GOT3 (cell line): ENCODE measurements at places on chromosomes 7 and 10.

- DNase-seq = no peak
These were observed 82.4 kb upstream of the NME8 start for GRCh38 chr7:37765872-37766525.

GRCh38 chr10:69781576-69781975 is 20.1 kb upstream of the COL13A1 start:
- no peak for DNase-seq

- no peak for DNase-seq
These were observed 210.0 kb downstream of the IMMP2L start for GRCh38 chr7:111352319-111352718.

- DNase-seq = no peak
These were observed 47.1 kb downstream of the NT5C2 start for GRCh38 chr10:103145860-103146466.

GRCh38 chr7:111855161-111855841 is 293.0 kb upstream of the IMMP2L start:
- DNase-seq = no peak

- no peak for DNase-seq
These were observed 2.3 kb downstream of the GRM8 start for GRCh38 chr7:127250312-127251035.

DNA sequence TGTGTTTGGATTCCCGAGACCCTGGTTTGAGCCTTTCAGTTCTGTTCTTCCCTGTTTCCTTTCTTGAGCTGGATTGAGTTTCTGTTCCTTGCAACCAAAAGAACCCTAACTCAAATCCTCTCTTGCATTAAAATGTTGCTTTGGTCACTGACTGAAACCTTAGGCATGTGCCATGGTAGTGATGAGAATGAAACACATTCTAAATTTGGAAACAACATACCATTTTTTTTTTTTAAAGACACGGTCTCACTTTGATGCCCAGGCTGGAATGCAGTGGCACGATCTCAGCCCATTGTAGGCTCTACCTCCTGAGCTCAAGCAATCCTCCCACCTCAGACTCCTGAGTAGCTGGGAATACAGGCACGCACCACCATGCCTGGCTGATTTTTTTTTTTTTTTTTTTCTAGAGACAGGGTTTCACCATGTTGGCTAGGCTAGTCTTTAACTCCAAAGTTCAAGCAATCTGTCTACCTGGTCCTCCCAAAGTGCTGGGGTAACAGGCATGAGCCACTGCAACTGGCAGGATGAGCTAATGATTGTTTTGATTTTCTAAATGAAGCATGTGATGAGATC is 8.4 kb downstream of the THAP5 start:
- DNase-seq = no peak

DNA sequence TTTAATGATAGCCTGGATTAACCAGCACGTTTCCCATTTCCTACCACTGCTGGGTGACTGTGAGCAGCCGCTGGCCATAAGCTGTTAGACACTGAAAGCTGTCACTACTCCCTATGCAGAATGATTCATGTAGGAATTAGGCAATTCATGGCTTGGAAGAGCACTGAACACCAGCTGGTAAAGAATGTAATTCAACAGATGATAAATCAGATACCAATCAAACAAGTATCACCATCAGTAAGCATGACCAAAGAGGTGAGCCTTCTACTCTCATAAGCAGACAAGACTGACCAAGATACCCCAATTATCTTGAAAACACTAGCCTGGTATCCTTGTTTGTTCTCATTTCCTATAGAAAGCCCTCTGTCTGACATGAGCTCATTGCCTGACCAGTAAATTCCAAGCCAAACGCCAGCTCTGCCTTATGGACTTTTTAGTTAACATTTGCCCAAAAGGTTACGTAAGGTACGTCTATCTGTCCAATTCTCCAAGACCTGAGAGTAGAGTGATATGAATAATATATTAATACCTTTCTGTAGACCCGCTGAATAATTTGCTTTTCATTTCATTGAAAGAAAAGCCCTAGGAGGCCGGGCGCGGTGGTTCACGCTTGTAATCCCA is 127.7 kb downstream of the ELMO1 start:
- no peak for DNase-seq

- DNase-seq = no peak
These were observed 356.4 kb upstream of the FOXK1 start for GRCh38 chr7:4325732-4326131.

GRCh38 chr7:108479751-108480150 is 23.5 kb upstream of the NRCAM start:
- no peak for DNase-seq

- DNase-seq = no peak
These were observed 207.7 kb upstream of the TEX47 start for GRCh38 chr7:89002981-89003956.

DNA sequence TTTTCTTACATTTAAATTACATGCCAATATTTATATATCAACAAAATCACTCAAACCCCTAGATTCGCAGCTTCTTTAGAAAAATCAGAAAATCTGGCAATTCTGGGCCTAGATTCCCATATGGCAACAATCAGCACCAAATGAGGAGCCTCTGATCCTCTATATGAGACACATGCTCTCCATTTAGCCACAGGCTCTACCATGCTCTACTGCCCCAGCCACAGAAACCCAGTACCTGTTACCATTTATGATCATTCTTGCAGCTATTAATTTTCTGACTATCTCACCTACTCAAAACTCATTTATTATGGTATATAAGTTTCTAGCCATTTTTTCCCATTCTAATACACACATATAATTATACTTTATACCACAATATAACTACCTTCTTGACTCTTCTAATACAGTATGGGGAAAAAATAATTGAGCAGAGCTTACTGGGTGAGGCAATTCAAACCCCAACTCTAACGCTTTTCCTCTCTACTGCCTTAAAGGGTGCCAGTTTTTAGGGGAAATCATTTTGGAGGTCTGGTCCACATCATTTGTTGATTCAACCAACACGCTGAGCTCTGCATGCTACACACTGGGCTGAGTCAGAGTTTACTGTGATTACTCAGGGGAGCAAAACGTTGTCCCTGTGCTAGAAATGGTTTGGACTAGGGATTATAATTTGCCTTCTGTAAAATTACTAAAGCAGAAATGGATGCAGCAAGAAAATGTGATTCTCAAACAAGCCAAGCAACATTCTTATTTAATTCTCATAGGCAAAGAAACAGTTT is 11.6 kb downstream of the PDLIM1 start:
- no peak for DNase-seq

DNA sequence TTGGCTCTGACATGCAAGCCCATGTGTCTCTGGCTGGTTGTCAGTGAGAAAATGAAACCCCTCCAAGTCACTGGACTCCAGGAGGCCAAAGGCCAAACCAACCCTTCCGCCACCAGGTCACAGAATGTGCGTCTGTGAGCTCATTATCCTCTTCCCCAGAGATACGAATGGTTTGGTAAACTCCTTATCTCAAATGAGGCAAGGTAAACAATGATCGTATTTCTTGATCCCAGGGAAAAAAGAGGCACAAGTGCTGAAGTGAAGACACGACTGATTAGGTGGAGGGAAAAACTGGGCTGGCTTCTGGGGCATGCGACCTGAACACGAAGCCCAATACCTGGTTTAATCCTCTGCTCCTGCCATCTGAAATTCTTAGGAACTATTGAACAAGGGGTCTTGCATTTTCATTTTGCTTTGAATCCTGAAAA is 70.6 kb upstream of the ARID5B start:
- DNase-seq = no peak

DNA sequence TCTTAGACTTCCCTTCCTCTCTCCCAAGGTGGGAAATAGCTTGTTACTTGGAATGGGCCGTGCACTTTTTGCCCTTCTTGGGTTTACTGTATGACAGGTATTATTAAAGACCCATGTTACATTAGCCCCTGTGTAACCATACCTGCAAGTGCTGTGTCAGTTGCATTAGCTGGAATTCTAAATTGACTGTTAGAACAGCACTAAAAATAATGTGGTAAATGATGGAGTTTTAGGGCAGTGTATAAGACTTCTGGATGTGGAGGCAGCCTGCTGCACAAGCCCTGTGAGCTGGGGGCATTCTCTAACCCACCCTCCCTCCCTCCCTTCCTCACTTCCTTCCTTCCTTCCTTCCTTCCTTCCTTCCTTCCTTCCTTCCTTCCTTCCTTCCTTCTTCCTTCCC is 52.7 kb downstream of the GALNT17 start:
- DNase-seq = no peak

DNA sequence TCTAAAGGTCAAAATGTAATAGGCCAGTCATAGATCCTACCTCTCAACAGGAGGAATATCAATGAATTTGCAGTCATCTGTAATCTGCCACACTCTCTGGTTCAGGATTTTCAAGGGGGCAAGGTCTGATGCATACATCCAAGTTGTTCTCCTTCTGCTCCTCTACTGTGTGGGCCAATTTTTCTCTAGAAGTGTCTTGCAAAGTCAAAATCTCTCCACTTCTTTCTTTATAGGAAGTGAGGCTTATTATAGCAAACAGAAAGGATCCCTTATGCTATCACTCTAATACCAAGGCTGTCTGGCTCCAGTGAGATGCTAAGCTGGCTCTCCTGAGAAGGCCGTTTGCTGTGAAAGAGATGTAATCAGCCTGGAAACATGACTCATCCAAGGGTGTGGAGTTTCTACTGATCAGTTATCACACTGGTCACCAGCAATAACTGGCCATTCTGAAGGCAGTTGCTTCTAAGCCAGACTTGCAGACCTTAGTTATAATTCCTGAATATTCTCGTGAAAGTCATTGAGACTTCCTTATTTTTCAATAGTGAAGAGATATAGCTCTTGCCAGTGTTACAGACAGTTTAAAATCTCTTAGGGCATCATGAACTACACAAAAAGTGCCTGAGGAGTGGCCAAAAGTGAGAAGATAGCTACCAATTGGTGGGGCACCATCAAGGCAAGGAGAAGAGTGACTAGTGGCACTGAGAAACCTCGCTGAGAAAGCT is 43.2 kb upstream of the LRGUK start:
- no peak for DNase-seq

GRCh38 chr7:4742051-4742573 is 33.3 kb upstream of the AP5Z1 start:
- DNase-seq = no peak

- DNase-seq = no peak
These were observed 44.0 kb downstream of the ADRB1 start for GRCh38 chr10:114087655-114088054.

DNA sequence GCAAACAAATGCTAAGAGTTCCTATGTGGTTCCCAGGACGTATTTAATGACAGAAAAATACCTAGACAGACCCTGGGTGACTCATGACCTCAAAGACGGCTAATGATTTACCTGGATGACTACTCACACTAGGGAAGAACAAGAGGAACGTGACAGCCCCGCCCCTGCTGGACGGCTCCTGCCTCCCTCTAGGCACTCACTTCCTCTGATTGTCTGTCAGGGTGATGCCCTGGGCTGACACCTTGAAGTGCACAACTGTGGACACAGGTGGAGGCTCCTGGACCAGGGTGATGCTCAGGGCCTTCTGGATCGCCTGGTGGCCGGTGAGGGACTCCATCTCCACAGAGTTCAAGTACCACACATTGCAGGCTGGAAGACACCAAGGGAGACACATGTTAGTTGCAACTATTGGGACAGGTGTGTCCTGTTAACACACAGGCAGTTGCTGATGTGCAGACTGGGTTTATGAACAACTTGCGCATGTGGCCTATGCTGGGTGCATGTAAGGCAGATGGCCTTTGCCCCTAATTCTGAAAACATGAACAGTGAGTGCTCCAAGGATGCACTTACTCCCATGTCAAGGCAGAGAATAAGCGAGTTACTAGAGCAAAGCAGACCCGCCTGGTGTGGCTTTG is 298.3 kb downstream of the TNS3 start:
- no peak for DNase-seq

GRCh38 chr7:28364082-28364481 is 48.2 kb upstream of the CREB5 start:
- DNase-seq = no peak

DNA sequence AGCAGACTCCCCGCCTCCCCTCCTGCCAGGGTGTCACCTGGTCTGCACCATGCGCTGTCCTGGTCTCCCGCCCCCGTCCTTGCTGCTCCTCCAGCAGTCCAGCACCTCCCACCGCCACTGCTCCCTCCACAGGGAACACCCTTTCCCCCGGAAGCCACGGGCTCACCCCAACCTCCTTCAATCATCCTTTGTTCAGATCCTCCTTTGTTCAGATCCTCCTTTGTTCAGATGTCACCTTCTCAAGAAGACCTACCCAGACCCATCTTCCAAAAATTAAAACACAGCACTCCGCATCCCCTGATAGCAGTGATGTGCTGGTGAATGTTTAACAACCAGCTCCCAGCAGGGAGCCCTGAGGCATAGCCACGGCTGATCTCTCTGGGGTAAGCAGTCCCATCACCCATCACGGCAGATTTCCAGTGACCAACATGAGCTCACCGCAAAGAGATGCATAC is 237.7 kb downstream of the USP6NL start:
- no peak for DNase-seq

GRCh38 chr7:93636276-93636675 is 61.8 kb upstream of the CALCR start:
- no peak for DNase-seq
